ENCODE measurements at places on chromosomes 13 and 19. TPM values are rescaled to one million over a fixed set of nuclear protein-coding genes. Genes with fewer than 3 reads are reported as not detected.

DNA sequence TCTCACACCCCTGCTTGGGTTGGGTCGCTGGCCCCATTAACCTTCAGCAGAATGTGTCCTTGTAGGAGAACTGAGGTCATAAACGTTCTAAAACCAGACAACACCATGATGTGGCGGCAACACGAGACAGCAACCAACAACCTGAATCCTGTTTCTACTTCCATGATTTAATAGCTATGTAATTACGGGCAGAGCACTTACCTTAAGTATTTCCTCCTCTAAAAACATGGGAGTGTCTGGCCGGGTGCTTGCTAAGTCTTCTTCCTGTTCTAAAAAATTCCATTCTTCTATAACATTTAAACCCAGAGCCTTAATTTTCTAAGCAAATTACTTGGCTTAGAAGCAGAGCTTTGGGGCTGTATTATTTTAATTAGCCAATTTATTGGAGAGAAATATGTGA, 33.5 kb upstream of the IRS2 start:
- no peak overlapping the region for H3K4me3 ChIP-seq
- peaks cover 2% of the 10 kb centered on the region for H3K4me1 ChIP-seq
- no peak overlapping the region for H3K27ac ChIP-seq
- no peaks in the 10 kb centered on the region for H3K27me3 ChIP-seq
- H3K36me3 ChIP-seq = no peaks in the 10 kb centered on the region

- no peaks in the 10 kb centered on the region for H3K36me3 ChIP-seq
- H3K4me1 ChIP-seq = no peaks in the 10 kb centered on the region
- no peak for DNase-seq
- H3K27ac ChIP-seq = no peak overlapping the region
These were observed 205.4 kb downstream of the ZNF536 start for GRCh38 chr19:30577551-30578105.

DNA sequence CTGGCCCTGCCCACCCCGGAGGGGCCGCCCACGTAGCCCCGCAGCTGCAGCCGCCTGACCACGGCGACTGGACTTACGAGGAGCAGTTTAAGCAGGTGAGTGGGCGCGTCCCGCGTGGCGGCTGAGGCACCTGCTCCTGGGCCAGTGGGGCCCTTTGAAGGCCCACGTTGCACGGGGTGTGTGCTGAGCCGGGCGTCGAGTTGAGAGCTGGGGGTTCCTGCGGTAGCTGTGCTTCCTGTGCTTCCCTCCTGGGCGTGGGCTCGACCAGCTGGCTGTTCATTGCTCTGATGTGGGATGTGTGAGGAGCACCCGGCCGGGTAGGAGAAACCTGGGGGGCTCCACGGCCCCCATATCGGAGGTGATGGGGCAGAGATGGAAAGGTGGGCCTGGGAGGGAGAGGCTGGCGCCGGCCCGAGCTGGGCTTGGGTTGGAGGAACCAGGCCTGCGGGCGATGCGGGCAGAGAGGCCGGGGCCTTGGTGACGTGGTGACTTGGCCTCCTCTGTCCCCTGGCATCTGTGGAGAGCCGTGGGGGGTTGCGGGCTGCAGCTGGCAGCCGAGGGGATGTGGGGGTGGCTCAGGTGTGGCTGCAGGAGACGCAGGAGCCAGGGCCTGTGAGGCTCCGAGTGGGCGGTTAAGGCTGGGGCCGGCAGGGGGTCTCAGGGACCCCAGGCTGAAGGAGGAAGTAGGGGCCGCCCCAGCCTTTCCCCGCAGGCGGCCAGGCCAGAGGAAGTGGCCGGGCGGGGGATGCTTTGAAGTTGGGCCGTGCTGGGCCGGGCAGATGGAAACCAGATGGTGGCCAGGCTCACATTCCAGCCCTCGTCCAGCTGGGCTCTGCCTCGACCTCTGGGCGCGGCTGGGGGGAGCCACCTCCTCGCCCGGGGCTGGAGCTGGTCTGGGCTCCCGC, 7.1 kb downstream of the ARID3A start:
- peak; percentile 92 for DNase-seq
- H3K36me3 ChIP-seq = peaks cover 2% of the 10 kb centered on the region
- H3K27ac ChIP-seq = no peak overlapping the region
- H3K4me3 ChIP-seq = no peak overlapping the region

DNA sequence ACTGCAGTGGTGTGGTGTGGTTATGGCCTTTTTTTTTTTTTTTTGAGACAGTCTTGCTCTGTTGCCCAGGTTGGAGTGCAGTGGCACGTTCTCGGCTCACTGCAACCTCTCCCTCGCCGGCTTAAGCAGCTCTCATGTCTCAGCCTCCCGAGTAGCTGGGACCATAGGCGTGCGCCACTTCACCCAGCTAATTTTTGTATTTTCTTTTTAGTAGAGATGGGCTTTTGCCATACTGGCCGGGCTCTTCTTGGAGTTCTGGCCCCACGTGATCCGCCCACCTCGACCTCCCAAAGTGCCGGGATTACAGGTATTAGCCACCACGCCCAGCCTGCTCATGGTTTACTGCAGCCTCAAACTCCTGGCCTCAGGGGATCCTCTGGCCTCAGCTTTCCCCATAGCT, 7.0 kb downstream of the PDCD2L start:
- H3K36me3 ChIP-seq = peaks cover 19% of the 10 kb centered on the region
- no peaks in the 10 kb centered on the region for H3K4me1 ChIP-seq
- DNase-seq = no peak
- no peak overlapping the region for H3K27ac ChIP-seq
- H3K4me3 ChIP-seq = no peak overlapping the region

GRCh38 chr19:47322058-47322457, 9.9 kb upstream of the C5AR2 start:
- DNase-seq = no peak
- H3K36me3 ChIP-seq = no peaks in the 10 kb centered on the region
- no peak overlapping the region for H3K4me3 ChIP-seq
- no peaks in the 10 kb centered on the region for H3K27me3 ChIP-seq
- H3K4me1 ChIP-seq = no peaks in the 10 kb centered on the region

- H3K4me3 ChIP-seq = no peak overlapping the region
- H3K4me1 ChIP-seq = no peaks in the 10 kb centered on the region
- no peak overlapping the region for H3K27ac ChIP-seq
- peaks cover 40% of the 10 kb centered on the region for H3K36me3 ChIP-seq
These were observed 22.5 kb downstream of the CCDC8 start for GRCh38 chr19:46390866-46391265.

DNA sequence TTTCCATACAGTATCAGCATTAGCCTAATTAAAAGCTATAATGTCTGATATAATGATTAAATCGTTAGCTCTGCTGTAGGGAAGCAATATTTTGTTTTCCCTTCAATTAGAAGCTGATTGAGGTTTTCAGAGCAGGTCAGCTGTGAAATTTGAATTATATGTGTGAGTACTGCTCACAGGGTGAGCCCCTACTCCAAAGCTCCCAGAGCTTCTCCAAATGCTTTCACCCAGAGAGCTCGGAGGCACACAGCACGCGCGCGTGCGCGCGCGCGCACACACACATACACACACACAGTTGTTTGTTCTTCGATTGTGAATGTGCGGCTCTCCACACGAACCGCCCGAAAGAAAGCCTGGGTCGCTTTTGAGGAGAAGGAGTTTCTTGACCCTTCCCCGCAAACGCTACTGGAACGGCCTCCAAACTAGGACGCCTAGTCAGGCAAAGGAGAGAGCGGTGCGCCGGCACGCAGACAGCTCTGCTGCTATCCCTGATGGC, 4.8 kb upstream of the SOX1 start:
- peaks cover 75% of the 10 kb centered on the region for H3K27me3 ChIP-seq
- no peak overlapping the region for H3K4me3 ChIP-seq
- DNase-seq = no peak
- no peaks in the 10 kb centered on the region for H3K36me3 ChIP-seq

GRCh38 chr13:101875091-101875490, 422.6 kb downstream of the ITGBL1 start:
- H3K27me3 ChIP-seq = no peaks in the 10 kb centered on the region
- H3K36me3 ChIP-seq = no peaks in the 10 kb centered on the region
- DNase-seq = no peak
- no peak overlapping the region for H3K4me3 ChIP-seq

- no peaks in the 10 kb centered on the region for H3K27me3 ChIP-seq
- H3K4me3 ChIP-seq = no peak overlapping the region
- H3K4me1 ChIP-seq = no peaks in the 10 kb centered on the region
- no peak overlapping the region for H3K27ac ChIP-seq
- DNase-seq = no peak
These were observed 163.0 kb upstream of the IRS2 start for GRCh38 chr13:109949397-109949796.

- H3K27me3 ChIP-seq = no peaks in the 10 kb centered on the region
- H3K36me3 ChIP-seq = no peaks in the 10 kb centered on the region
- peak; percentile 87 for DNase-seq
These were observed 2.3 kb upstream of the DOCK6 start for GRCh38 chr19:11264452-11265176.

- no peak for DNase-seq
- no peak overlapping the region for H3K27ac ChIP-seq
- H3K4me3 ChIP-seq = no peak overlapping the region
- H3K27me3 ChIP-seq = peaks cover 29% of the 10 kb centered on the region
- no peaks in the 10 kb centered on the region for H3K4me1 ChIP-seq
These were observed 5.0 kb upstream of the ONECUT3 start for GRCh38 chr19:1748115-1748872.

DNA sequence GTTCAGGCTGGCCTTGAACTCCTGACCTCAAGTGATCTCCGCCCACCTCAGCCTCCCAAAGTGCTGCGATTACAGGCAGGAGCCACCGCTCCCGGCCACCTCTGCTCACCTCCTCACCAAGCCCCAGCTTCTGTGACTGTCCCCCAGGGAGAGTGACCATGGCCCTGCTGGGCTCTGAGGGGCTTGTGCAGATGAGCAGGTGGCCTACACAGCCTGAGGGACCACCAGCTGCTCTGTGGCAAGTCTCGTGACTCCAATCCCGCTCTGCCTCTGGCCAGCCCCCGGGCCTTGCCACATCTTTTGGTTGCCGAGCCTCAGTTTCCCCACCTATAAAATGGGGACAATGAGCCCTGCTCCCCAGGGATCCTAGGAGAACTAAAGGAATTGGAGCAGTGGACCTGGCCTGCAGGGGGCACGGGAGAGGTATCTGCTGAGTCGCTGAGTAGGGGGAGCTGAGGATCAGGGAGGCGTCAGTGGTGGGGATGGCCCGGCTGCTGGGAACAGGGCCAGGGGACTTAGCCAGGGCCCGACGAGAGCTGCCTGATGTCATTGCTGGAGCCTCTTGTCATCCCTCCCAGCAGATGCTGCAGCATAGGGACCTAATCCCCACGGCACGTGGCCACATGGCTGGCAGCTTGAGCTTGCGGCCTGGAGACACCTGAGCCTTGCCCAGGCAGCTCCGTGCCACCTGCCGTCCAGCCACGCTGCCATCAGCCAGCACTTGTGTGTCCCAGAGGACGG, 74.7 kb downstream of the GADD45B start:
- H3K4me1 ChIP-seq = peaks cover 19% of the 10 kb centered on the region
- DNase-seq = no peak
- no peaks in the 10 kb centered on the region for H3K27me3 ChIP-seq
- H3K36me3 ChIP-seq = no peaks in the 10 kb centered on the region
- H3K27ac ChIP-seq = peak overlapping the region; percentile 34

DNA sequence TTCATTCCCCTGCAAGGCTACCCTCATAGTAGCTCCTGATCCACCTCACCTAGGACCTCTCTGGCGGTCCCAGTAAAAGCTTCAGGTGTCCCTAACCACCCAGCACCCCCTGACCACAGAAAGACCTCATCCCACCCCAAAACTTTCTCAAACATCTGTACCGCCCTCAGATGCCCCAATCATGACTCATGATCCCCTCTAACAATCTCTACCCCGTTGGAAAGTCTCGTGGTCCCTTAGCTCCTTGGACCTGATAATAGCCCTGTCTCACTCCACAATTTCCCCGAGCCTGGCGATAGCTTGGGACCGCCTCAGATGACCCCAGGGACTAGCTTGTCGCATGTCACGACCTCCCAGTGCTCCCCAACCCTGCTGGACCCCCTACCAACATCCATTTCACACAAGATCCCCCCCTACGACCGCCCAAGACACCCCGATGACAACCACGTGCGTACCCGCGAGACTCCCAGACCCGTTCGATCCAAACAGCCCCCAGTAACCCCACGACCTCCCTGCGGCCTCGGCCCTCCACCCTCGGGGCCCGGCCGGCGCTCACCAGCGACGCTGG, 450 bp downstream of the NDUFA11 start:
- H3K27me3 ChIP-seq = no peaks in the 10 kb centered on the region
- peak overlapping the region; percentile 99 for H3K4me3 ChIP-seq
- H3K4me1 ChIP-seq = peaks cover 3% of the 10 kb centered on the region
- H3K36me3 ChIP-seq = no peaks in the 10 kb centered on the region

DNA sequence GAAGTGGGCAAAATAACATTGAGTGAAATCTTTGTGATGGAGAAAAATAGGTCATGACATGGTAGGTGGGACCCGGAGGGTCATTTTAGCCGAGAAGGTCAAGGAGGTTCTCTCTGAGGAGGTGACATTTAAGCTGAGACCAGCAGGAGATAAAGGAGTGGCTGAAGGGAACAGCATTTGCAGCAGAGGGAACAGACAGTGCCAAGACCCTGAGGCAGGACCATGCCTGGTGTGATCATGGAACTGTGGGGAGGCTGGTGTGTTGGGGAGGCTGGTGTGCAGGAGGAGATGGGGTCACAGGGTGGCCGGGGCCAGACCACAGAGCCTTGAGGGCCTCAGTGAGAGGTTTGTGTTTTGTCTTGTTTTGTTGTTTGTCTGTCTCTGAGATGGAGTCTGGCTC, 59.4 kb upstream of the KLF2 start:
- no peak overlapping the region for H3K27ac ChIP-seq
- H3K4me3 ChIP-seq = no peak overlapping the region
- DNase-seq = no peak
- no peaks in the 10 kb centered on the region for H3K27me3 ChIP-seq

DNA sequence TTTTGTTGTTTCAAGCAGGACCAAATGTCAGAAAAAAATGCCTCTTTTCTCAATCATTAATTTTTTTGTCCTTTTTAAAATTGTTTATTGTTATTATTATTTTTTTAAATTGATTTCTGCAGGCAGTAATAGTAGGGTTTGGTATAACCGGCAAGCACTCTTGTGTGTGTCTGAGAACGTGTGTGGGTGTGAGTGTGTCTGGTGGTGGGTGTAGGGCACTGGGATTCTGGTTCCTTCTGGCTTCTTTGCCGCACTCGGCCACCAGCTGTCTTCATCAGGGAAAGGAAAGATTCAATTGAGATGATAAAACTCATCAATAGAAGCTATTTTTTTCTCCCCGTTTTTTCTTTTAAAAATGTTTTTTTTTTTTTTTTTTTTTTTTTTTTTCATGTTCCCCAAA, 56.4 kb downstream of the IER2 start:
- H3K4me3 ChIP-seq = no peak overlapping the region
- no peaks in the 10 kb centered on the region for H3K4me1 ChIP-seq
- no peaks in the 10 kb centered on the region for H3K36me3 ChIP-seq
- H3K27me3 ChIP-seq = no peaks in the 10 kb centered on the region

The CAMSAP3 gene
- polyA plus RNA-seq = 19.3 TPM

The PNMA8A gene
- polyA plus RNA-seq = 12.5 TPM

The SSC5D gene
- 2.2 TPM for polyA plus RNA-seq

The ZNF836 gene
- polyA plus RNA-seq = 7.1 TPM

The COX7A1 gene
- 199 TPM for polyA plus RNA-seq

The MYH14 gene
- polyA plus RNA-seq = 23.9 TPM

Measured in kidney (tissue), 22 donors.